ENCODE measurements at places on chromosomes 1 and 21.

GRCh38 chr1:71054791-71055190 is 7.2 kb upstream of the PTGER3 start:
- DNase-seq: no peak

GRCh38 chr1:156957634-156958033 is 37.2 kb downstream of the LRRC71 start:
- no peak for DNase-seq

GRCh38 chr1:196546272-196547111 is 61.7 kb downstream of the KCNT2 start:
- DNase-seq: no peak

DNA sequence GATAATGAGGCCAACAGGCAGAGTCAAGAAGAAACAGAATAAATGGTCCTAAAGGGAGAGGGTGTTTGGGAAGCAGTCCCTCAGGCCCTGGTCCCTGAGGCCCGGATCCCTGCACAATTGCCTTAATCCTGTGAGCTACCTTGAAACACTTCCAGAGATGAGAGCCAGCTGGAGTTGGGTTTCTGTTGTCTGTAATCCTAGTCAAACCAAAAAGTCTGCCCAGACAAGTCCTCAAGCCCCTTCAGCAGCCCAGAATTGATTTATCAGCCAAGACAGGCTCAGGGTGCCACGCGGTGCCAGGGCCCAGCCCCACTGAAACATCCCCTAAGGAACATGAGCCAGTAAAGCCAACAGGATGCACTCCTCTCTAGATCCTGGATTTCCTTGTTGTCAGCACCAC is 16.4 kb upstream of the CLSTN1 start:
- no peak for DNase-seq

DNA sequence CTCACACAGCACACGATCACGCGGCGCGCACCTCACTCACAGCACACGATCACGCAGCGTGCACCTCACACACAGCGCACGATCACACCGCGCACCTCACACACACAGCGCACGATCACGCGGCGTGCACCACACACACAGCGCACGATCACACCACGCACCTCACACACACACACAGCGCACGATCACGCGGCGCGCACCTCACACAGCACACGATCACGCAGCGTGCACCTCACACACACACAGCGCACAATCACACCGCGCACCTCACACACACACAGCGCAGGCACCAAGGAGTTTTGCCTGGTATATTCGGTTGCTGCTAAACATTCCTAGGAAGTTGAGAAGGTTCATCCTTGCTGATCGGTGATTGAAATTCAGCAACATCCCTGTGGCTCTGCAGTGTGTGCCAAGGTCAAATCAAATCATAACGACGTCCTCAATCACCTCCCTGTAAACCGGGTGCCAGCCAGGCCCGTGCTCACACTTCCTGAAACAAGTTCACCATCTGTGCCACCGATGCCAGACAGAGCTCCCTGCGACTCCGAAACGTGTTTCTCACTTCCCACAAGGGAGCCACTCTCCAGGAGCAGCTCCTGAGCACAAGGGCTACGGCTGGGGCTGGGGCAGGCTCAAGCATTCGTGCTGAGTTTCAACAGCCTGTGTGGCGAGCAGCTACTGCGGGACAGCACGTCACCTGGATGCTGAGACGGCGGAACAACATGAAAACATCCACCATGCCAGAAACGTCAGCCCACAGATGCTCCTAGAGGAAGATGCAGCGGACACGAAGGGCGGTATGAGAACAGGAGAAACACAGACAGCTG is 30.2 kb downstream of the WDR4 start:
- no peak for DNase-seq

DNA sequence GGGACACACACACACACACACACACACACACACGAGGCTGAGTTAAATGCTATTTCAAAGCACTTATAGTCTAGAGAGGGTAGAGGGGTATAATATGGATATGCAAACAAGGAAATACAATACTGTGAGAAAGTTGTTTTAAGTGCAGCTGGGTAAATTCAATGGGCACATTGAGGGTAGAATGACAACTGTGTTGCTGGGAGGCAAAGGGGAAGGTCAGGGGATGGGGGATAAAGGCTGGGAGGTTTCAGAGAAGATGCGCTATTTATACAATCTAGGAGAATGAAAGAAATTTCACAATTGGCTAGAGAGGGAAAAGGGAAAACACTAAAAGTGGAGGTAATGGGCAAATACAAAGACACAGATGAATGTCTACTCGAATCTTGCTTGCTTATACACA is 19.4 kb downstream of the EXTL2 start:
- DNase-seq: no peak

DNA sequence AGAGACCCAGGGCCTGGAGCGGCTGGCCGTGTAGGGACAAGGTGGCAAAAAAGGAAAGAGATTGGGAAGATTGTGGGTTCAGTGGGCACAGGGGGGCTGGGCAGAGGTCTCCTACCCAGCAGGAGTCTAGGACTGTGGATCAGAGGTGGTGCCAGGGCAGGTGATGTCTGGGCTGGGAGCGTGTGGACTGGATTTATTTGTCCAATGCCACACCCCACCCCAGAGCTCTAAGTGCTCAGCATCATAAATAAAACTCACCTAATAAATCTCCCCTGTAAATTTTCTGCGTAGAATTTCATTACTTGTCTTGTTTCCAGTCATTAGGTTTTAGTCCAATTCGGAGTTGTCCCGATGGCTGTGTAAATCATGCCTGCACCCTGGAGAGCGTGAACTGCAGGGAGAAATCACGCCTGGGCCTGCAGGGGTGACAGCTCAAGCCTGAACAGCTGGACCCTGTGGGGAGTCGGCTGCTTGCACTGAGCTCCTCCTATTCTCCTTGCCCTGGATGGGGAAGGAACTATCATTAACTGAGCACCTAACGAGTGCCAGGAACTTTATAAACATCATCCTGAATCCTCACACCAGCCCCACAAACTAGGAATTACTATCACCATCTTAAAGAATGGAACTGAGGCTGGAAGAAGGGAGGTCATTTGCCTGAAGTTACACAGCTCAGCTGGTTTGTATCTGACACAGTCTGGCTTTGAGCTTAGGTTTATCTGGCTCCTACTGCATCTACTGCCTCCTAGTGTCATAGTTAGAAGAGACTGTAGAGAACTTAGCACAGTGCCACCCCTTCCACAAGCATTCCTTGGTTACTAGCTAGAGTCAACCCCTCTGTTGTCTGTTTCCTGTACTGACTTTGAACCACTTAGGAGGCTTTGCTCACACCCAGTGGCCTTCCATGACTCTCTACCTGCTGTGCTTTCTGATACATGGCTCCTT is 25.0 kb upstream of the POU3F1 start:
- no peak for DNase-seq

- DNase-seq: no peak
These were observed 82.2 kb upstream of the BMP8A start for GRCh38 chr1:39409055-39409816.

- DNase-seq: no peak
These were observed 21.8 kb downstream of the RPRD2 start for GRCh38 chr1:150385537-150386445.

GRCh38 chr1:227947676-227948492 is at the start of gene WNT9A:
TSS of gene WNT9A (minus strand) at chr1:227947932. CDS start at chr1:227947887, 45 bp downstream.
- DNase-seq: no peak

DNA sequence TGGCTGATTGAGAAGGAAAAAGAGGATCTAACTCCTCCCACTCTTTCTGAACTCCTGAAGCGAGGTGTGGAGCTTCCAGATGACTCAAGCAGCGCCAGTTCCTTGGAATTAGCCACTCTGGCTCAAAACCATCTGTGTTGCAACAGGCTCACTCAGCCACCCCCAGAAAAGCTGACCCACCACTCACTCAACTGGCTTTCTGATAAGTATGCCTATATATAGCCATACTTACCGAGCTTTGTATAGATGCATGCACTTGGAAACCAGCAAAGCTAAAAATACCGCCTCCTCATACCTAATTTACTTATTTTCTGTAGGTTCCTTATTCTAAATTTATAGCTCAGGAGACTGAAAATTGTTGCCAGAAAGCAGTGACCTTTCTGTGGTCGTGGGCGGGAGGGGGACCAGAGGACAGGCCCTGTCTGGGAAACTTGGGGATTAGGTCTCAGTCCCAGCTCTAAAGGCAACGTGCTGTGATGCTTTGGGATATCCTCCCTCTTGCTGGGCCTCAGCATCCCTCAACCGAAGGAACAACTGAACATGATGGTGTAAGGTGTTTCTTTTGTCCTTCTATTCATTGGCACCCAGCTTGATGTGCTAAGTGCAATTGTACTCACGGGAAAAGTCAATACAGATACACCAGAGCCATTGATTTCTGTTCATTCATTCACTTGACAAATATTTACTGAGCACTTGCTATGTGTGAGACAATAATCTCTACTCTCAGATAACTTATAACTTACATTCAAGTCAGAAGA is 65.7 kb downstream of the NENF start:
- DNase-seq: no peak

DNA sequence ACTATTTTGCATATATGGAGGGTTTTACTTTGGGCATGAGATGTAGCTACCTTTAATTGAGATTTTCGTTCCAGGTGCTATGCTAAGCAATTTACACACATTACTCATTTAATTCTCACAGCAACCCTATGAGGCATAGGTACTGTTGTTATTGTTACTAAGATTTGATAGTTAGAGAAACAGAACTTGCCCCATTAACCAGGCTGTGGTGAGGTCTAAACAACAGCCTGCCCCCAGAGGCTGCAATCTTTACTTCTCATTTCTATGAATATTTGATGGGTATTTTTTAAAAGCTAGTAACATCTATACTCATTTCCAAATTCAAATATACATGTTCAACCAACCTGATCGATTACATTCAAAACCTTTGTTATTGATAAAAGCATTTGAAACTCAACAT is 155.6 kb downstream of the GALNT2 start:
- DNase-seq: no peak

GRCh38 chr1:155392898-155393411 is 72.3 kb downstream of the RUSC1 start:
- DNase-seq: no peak

DNA sequence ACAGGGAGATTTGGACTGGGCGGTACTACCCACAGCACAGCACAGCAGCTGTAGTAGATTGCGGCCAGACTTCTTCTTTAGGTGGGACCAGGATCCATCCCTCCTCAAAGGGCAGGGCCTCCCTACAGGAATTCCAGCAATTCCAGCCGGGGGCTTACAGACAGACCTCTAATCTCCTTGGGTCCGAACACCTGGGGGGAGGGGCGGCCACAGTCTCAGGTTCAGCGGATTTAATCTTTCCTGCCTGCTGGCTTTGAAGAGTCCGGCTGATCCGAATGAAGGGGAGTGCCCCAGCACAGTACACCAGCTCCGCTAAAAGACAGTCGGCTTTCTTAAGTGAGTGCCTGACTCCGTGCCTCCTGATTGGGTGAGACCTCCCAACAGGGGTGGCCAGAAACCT is 1708.5 kb downstream of the BRINP3 start:
- no peak for DNase-seq

DNA sequence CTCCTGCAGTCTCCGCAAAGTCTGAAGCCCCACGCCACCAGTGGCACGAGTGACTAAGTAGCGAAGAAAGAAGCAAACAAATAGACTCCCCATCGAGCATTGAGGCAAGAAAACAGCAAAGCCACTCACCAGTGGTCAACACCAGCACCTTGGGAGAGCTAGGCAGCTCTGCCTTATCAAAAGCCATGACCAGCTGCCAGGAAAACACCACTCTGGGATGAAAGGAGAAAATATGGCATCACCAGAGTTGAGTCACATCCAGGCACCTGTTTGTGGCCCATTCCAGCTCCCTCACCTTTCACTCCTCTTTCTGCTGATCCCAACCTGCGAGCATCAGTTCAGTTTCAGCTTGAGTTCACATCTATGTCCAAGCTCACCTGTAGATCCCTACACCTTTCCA is 17.2 kb downstream of the PDZK1 start:
- DNase-seq: no peak

DNA sequence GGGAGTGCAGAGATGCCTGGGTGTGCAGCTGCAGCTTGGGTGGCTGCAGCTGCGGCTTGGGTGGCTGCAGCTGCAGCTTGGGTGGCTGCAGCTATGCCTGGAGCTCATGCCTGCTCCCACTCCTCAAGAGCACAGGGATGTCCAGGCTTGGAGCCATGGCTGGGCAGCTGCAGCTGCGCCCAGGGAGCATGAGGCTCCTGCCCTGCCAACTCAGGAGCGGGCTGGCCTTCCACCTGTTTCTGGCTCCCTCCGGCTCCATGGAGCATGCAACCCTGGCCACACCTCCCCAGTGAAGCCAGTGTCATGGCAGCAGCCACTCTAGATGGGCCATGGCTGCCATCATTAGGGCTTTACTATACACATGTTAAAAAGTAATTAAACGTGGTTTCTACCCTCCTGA is 21.1 kb downstream of the GBP1 start:
- DNase-seq: no peak

DNA sequence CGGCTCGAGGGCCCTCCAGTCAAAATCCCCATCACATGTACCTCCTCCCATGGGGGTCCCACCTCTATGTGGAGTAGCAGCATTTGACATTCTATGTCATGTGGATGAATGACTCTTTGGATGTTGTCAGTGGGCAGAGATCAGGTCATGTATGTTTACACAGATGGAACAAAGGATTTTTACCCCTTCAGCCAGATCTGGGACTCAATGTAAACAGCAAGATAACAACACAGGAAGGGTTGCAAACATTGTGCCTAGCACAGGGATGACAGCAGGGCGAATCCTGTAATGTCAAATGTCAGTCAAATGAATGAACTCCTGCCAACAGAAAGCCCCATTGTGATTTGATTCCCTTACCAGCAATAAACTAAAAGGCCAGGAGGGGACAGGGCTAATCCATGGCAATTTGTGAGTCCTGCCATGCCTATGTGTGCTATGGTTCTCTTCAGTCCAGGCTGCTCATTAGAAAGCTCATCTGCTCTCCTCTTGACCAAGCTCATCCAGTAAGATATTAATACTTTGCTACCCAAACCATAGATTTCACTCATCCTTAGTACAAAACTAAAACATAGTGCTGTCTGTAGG is 60.3 kb downstream of the PGBD5 start:
- DNase-seq: no peak

DNA sequence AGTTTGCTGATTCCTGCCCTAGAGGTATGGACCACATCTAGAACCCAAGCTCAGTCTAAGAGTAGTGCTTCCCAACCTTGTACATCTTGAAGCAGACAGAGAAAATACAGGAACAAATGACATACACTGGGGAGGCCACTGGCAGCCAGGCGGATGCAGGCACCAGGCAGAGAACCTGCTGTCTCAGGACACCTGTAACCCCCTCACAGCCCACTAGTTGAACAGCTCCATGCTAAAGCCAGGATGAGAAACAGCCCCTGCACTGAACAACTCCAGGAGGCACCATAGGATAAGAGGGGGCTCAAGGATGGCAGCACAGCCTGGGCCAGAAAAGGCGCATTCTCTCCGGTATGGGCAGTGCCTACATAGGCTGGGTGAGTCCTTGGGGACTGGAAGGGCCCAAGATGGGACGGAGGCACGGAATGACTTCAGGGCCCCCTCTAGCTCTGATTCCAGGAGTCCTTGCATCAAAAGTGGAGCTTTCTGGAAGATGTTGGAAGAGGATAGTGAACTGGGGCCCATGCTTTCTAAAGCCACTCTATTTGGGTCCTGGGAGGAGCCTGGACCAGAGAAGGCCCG is 16.0 kb downstream of the MEF2D start:
- DNase-seq: no peak

- no peak for DNase-seq
These were observed at the start of gene SMPDL3B for GRCh38 chr1:27934818-27935549. TSS of gene SMPDL3B (plus strand) at chr1:27935000. CDS start at chr1:27935184, 184 bp downstream.
